ENCODE measurements at places on chromosomes 2 and 18. TPM values are rescaled to one million over a fixed set of nuclear protein-coding genes. Genes with fewer than 3 reads are reported as not detected.

- no peak for DNase-seq
- H3K36me3 ChIP-seq, result no peaks in the 10 kb centered on the region
- H3K4me3 ChIP-seq, result no peak overlapping the region
- H3K27me3 ChIP-seq, result no peaks in the 10 kb centered on the region
- no peak overlapping the region for H3K27ac ChIP-seq
These were observed 11.8 kb downstream of the DAPL1 start for GRCh38 chr2:158806941-158807340.

GRCh38 chr2:237883951-237884446 lies 24.6 kb downstream of the RAMP1 start:
- peaks cover 70% of the 10 kb centered on the region for H3K36me3 ChIP-seq
- H3K4me1 ChIP-seq, result no peaks in the 10 kb centered on the region
- H3K27ac ChIP-seq, result no peak overlapping the region
- DNase-seq, result no peak
- H3K27me3 ChIP-seq, result no peaks in the 10 kb centered on the region

DNA sequence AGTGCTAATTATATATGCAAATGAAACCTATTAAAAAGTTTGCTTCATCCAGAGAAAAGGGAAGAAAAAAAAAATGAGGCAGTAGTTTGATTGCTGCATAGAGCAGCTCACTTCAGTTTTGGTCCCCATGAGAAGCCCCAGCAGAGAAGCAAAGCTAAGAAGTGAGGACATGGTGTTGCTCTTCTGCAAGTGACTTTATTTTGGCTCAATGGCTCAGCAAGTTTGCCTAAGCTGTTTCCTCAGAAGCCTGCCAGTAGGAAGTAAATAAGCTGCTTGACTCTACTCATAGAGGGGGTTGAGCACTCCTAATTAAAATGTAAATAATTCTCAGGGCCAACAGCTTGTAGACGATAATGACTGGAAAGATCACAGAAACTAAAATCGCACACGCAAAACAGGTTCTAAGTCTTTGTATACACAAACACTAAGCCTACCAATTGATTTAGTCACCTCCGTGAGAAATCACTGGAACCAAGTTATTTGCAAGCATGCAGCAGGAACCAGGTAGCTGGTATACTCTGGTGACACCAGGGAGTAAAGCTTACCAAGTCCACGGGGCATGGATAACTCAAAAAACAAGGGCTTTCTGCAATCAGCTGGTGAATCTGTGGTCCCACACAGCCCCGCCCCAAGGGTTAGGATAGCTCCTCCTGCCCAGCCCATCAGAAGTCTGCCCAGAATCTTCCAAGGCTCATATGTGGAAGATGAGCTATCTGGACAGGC lies 39.7 kb upstream of the NABP1 start:
- H3K27me3 ChIP-seq, result no peaks in the 10 kb centered on the region
- H3K4me3 ChIP-seq, result no peak overlapping the region
- H3K4me1 ChIP-seq, result peaks cover 13% of the 10 kb centered on the region
- DNase-seq, result no peak
- peak overlapping the region; percentile 58 for H3K27ac ChIP-seq

DNA sequence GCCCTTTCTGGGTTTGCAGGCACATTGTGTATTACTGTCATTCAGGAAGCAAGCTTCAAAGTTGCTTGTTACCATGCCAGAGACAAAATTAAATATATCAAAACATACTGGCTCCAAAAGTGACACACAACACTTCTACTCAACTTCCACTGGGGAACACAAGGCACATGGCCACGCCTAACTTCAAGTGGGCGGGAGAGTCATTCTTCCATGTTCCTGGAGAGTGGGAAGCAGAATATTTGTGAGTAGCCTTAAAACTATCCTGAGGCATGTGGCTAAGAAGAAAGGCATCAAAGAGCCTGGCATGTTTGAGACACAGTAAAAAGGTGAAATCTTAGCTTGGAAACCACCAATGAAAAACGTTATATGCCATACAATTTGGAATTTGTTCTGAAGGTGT lies 90.5 kb upstream of the TACR1 start:
- H3K27ac ChIP-seq, result no peak overlapping the region
- H3K4me1 ChIP-seq, result no peaks in the 10 kb centered on the region
- no peaks in the 10 kb centered on the region for H3K36me3 ChIP-seq
- no peaks in the 10 kb centered on the region for H3K27me3 ChIP-seq

GRCh38 chr2:66684289-66684688 lies 249.4 kb downstream of the MEIS1 start:
- DNase-seq, result no peak
- H3K36me3 ChIP-seq, result no peaks in the 10 kb centered on the region
- H3K27ac ChIP-seq, result no peak overlapping the region
- no peaks in the 10 kb centered on the region for H3K4me1 ChIP-seq
- H3K27me3 ChIP-seq, result no peaks in the 10 kb centered on the region
- H3K4me3 ChIP-seq, result no peak overlapping the region

DNA sequence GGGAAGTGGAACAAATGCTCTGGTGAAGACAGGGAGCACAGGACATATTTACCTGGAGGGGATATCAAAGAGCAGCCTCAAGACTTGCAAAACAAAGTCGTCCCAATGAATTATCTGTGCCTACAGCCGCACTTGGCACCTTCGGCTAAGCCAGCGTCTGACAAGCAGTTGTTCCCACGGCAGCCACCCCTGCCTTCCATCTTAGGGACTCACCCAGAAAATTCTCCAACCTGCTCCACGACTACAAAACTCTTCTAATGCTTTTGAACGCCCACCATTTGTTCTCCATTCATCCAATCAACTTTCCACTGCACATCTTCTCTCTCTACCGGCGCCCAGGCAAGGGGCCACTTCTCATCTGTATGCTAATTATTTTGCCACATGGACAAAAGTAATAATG lies 7.0 kb downstream of the MYT1L start:
- no peaks in the 10 kb centered on the region for H3K27me3 ChIP-seq
- no peaks in the 10 kb centered on the region for H3K4me1 ChIP-seq
- no peaks in the 10 kb centered on the region for H3K36me3 ChIP-seq
- H3K27ac ChIP-seq, result no peak overlapping the region

- no peak overlapping the region for H3K27ac ChIP-seq
- no peaks in the 10 kb centered on the region for H3K4me1 ChIP-seq
- no peak for DNase-seq
- no peaks in the 10 kb centered on the region for H3K27me3 ChIP-seq
- no peaks in the 10 kb centered on the region for H3K36me3 ChIP-seq
These were observed 269.2 kb upstream of the ZNF521 start for GRCh38 chr18:25621144-25621543.

- H3K27ac ChIP-seq, result no peak overlapping the region
- no peak for DNase-seq
- no peak overlapping the region for H3K4me3 ChIP-seq
- H3K27me3 ChIP-seq, result peaks cover under 1% of the 10 kb centered on the region
- H3K36me3 ChIP-seq, result no peaks in the 10 kb centered on the region
- no peaks in the 10 kb centered on the region for H3K4me1 ChIP-seq
These were observed 40.4 kb upstream of the ARHGEF4 start for GRCh38 chr2:130796290-130796689.

DNA sequence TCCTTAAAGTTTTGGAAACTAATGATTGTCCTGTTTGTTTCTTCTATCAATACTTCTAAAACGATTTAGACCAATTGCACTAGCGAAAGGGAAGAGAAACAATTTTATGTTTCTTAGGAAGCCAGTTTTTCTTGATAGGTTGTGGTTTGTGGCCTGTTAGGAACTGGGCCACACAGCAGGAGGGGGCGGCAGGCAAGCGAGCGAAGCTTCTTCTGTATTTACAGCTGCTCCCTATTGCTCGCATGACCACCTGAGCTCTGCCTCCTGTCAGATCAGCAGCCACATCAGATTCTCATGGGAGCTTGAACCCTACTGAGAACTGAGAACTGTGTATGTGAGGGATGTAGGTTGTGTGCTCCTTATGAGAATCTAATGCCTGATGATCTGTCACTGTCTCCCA lies 201.5 kb upstream of the PXDN start:
- no peaks in the 10 kb centered on the region for H3K27me3 ChIP-seq
- no peak for DNase-seq
- H3K4me1 ChIP-seq, result no peaks in the 10 kb centered on the region
- H3K4me3 ChIP-seq, result no peak overlapping the region
- H3K36me3 ChIP-seq, result no peaks in the 10 kb centered on the region

TTR gene
- 2,731 TPM for polyA plus RNA-seq

KANSL1L gene
- polyA plus RNA-seq, result 2.7 TPM

ASB18 gene
- polyA plus RNA-seq, result not detected

KCNF1 gene
- not detected for polyA plus RNA-seq

MYO5B gene
- polyA plus RNA-seq, result 45.0 TPM

All from small intestine (tissue), 16 donors.